Kidney (tissue), 22 donors: ENCODE measurements at places on chromosomes 13 and 19. TPM values are rescaled to one million over a fixed set of nuclear protein-coding genes. Genes with fewer than 3 reads are reported as not detected.

ZSCAN4 gene
- polyA plus RNA-seq = not detected

SRRM5 gene
- polyA plus RNA-seq = 0.22 TPM

CGB7 gene
- polyA plus RNA-seq = not detected

SYNGR4 gene
- not detected for polyA plus RNA-seq

N4BP2L1 gene
- 10.1 TPM for polyA plus RNA-seq

CACNA1A gene
- polyA plus RNA-seq = 0.30 TPM
